Activated naive CD4-positive, alpha-beta T cell treated with anti-CD3 and anti-CD28 coated beads, Interleukin-2, amount 50 U/mL, for 72 hours (primary cell): ENCODE measurements at places on chromosomes 4 and X. TPM values are rescaled to one million over a fixed set of nuclear protein-coding genes. Genes with fewer than 3 reads are reported as not detected.

- DNase-seq: no peak
Measured at GRCh38 chr4:119087656-119088055, 48.0 kb upstream of the MYOZ2 start.

DNA sequence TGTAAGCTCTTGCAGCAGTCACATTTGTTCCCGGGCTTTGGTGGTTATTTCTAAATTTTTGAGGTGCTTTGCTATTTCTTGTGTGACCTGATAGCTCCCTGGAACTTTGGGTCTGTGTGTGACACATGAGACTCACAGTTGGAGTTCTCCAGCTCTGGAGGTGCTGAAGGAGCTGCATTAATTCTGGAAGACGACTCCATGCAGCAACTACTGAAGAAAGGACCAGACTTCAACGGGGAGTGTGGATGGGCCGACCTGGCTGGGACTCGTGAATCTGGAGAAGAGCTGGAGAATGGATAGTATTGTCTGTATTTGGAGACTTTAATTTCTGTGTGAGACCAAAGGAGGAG lies 1.5 kb downstream of the MRFAP1 start:
- no peak for DNase-seq

DNA sequence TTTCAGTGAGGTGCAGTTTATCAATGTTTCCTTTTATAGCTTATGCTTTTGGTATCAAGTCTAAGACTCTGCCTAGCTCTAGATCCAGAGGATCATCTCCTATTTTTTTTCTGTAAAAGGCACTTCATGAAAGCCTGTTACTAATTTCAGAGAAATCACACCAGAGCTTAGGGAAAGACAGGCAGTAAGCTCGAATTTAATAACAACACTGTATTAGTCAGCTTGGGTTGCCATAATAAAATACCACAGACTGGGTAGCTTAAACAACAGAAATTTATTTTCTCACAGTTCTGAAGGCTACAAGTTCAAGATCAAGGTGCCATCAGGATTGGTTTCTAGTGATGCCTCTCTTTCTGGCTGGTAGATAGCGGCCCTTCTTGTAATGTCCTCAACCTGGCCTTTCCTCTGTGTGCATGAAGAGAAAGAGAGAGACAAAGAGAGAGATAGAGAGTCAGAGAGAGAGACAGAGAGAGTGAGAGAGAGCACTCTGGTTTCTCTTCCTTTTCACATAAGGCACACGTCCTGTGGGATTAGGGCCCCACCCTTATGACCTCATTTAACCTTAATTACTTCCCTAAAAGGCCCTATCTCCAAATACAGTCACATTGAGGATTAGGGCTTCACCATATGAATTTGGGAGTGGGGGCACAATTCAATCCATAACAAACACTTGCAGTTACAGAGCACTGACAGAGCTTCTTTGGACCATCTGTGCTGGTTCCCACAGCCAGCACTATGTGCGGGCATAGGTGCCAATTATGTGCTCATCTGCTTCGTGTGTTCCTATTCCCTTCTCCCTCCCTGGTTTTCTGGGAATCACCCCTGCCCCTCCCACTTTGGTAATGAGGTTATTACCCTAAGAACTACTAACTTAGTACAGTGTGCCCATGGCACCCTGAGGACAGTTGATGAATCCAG lies 114.8 kb upstream of the MED14 start:
- DNase-seq: no peak

DNA sequence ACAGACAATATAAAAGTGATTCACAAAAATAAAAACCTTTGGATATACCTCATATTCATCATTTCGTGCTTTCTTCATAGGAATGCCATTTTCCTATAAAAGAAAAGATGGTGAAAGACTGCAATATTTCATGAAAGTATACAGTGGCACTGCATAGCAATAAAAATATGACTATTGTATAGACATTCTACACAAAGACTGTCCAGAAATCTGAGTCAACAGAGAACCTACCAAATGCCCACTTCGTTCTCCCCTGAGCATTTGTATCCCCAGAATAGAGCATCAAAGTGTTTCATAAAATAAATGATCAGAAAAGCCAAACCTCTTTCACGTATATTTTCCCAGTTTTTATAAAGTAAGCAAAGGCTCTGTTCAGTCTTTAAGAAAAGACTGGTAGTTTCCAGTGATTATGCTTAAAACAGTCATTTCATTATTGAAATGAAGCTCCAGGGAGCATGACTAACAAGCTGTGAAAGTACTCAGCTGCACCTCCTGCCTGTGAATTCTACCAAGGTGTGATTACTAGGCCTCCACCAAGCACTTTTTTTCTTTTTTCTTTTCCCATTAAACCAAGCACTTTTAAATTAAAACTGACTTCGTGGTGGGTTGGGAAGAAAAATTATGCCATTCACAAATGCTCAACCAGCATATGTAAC lies 20.2 kb downstream of the PPA2 start:
- DNase-seq: peak; percentile 10

DNA sequence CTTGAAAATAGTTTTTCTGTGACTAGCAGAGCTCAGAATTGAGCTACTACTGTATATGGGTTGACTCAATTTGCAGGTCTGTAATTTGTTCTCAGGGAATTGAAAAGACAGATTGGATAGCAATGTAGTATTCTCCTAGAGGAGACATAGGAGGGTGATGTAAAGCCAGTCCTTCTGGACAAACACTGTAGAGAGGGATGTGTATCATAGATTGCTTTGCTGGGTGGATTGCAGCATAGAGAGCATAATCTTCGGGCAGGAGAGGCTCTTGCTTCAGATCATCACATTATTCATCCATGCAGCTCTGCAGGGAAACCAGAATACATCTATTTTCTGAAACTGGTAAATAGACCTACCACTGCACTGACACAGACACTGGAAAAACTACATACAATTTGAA lies 1110.5 kb downstream of the RAPGEF2 start:
- DNase-seq: no peak

DNA sequence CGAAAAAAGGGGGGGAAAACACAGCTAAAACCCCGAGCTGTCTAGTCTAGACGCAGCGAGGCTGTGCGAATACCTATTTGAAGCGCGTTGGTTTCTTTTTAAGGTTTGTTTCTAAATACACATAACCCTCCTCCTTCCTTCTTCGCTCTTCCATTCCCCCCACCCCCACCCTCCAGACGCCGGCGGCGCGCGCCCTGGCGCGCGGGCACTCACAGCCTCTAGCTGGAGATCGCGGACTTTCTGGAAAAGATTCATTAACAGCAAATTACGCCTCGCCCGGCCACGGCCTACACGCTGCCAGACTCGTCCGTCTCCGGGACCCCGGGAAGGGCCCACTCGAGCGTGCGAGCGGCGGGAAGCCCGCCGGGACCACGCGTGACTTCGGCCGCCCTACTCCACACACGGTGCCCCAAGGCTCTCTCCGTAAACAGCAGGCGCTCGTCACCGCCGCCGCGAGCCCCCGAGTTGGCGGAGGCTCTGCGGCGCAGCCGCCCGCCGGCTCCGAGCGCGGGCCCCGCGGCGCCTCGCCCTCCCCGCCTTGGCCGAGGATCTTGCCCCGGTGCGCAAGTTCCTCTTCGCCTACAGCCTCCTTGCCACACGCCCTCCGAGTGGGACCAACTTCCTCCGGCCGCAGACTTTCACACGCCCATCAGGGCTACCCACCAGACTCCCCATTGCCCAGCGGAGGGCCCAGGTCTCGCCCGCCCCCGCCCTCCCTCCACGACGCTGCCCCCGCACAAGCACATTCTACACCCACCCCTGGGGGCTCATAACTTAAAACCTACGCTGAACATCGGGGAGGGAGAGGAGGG lies 2.0 kb downstream of the BCOR start:
- DNase-seq: no peak

GRCh38 chrX:68699960-68700746 lies 52.7 kb downstream of the STARD8 start:
- DNase-seq: no peak

DNA sequence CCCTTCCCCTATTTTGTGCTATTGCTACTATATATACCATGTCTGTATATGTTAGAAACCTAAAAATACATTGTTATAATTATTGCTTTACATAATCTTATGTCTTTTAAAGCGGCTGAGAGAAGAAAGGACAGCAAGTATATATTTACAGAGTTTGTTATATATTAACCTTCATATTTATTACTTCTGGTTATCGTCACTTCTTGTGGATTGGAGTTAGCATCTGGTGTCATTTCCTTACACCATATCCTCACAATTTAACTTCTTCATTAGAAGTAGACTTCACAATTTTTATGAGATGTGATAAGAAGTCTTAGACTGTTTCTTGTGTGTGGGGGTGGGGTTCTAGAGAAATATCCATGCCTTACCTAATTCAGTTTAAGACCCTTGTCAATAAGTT lies 123.1 kb downstream of the ATXN3L start:
- DNase-seq: no peak

GRCh38 chr4:8697826-8698225 lies 105.3 kb downstream of the CPZ start:
- DNase-seq: no peak

GRCh38 chr4:173332963-173333657 lies 1.0 kb downstream of the HMGB2 start:
- peak; percentile 61 for DNase-seq

DNA sequence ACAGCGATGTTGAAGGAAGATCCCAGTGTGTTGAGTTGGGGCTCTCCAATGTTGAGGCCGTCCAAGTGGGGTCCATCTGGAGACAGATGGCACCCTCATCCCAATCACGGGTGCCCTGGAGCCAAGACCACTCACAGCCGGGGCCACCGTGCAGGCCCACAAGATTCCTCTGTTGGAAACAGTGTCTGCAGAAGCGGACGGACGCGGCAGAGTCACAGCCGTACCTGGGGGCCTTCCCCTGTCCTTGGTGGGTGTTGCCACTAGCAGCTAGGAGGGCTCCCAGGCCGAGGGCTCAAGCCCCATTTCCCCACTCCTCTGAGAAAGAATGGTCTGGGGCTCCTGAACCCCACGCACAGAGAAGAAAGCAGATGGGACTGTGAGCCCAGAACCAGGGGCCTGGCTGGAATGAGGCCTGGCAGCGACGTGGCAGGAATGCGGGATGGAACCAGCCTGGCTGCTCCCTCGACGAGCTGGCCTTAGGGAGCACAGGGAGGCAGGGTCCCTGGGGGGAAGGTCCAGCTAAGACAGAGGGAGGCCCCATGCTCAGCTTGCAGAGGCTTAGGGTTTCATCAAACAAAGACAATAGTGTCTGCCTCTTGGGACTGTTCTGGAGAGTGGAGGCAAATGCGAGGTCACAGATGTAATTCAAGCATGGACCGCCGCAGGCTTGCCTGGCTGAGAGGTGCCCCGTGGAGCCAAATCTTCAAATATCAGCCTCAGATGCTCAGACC lies 228.9 kb downstream of the AFAP1 start:
- DNase-seq: no peak

DNA sequence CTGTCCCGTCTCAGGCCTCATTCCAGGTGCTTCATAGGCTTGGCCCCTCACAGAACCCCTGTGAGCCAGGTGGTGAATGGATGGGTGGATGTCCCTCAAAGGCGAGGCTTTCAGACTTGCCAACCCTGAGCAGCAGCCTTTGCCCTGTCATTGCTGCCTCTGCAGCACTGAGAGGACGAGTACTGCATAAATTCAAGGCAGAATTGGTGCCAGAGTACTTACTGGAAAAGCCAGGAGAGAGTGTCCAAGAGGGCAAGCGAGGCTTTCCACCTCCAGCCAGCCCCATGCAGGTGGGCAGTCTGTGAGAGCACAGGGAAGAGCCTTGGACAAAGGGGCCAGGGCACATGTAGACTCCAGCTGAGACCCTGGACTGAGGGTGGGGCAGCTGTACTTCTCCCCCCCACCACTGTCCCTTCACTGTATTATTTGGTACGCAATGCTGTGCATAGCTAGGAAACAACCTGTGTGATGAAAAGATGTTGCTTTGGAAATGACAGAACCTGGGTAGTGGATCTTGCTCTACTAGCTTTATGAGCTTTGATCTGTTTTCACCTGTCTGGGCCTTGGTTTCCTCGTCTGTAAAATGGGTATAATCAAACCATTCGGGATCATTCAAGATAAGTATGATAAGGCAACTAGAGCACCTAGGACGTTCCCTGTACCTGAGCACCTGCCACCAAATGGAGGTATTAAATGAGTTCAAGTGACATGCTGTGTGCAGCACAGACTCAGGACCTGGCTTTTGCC lies 224.9 kb upstream of the PSAPL1 start:
- no peak for DNase-seq

DNA sequence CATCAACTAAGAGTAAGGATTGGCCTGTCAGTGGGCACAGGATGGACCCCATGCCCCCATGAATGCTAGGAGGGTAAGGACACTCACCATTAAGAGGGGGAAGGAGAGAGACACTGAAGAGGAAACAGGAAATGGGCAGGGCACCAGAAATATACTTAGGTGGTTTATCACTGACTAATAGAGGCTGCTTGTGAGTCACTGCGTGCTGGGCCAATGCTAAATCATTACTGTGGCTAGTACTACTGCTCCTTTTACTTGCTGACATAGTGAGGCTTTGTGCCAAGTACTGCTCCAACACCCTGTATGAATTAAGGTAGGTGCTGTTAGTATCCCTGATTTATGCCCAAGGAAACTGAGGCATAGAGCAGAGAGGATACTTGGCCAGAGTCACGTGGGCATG lies 130.4 kb upstream of the FRMPD4 start:
- DNase-seq: no peak

- DNase-seq: no peak
Measured at GRCh38 chr4:90328558-90328957, 201.4 kb downstream of the CCSER1 start.

DNA sequence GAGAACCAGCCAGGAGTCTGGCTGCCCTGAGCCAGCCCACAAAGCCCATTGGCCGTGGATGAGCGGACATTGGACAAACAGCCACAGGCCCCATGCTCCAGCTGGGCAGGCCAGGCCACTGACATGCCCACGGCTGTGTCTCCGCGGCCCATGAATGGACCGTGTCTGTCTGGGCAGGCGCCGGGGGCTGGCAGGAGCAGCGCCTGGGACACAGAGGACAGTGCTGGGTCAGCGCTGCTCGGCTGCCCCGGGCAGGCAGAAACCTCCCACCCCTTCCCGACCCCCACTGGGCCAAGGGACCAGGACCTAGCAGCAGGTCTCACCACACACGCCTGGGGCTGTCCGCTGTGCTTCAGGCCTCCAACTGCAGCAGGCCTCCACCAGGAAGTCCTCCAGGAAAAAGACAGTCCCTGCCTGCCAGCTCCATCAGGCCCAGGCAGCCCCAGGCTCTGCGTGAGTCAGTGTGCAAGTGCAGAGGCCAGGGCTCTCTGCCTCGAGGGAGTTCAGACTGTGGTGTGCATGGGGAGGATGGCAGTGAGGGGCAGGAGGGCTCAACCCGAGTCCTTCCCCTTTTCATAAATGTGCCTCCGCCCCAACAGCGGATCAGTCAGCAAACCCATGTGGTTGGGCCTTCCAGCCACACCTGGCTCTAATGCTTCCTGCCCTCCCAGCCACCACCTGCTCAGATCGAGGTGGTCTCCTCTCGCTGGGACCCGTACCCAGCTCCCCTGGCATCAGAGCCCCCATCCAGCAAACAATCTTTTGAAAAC lies 17.2 kb upstream of the FGFR3 start:
- DNase-seq: no peak

GRCh38 chrX:66012094-66012534 lies 27.8 kb downstream of the VSIG4 start:
- no peak for DNase-seq

GRCh38 chr4:56728512-56728911 lies 47.4 kb upstream of the HOPX start:
- no peak for DNase-seq

- no peak for DNase-seq
Measured at GRCh38 chr4:185880571-185880970, 68.6 kb upstream of the SORBS2 start.

Gene JCHAIN
- total RNA-seq: 0.68 TPM

Gene ARHGAP6
- total RNA-seq: not detected

Gene GPR34
- total RNA-seq: 0.25 TPM

Gene CLDN22
- total RNA-seq: not detected

Gene UGT2B11
- not detected for total RNA-seq

Gene GUCY1B1
- total RNA-seq: 0.27 TPM

Gene ZAR1
- total RNA-seq: not detected

Gene MAGEE2
- total RNA-seq: not detected

Gene PAGE2B
- total RNA-seq: 1.6 TPM

Gene VCX3A
- total RNA-seq: not detected

Gene NPY2R
- total RNA-seq: not detected
